Muscle of back (tissue), 13 donors: ENCODE measurements at places on chromosomes 2 and 18. TPM values are rescaled to one million over a fixed set of nuclear protein-coding genes. Genes with fewer than 3 reads are reported as not detected.

DNA sequence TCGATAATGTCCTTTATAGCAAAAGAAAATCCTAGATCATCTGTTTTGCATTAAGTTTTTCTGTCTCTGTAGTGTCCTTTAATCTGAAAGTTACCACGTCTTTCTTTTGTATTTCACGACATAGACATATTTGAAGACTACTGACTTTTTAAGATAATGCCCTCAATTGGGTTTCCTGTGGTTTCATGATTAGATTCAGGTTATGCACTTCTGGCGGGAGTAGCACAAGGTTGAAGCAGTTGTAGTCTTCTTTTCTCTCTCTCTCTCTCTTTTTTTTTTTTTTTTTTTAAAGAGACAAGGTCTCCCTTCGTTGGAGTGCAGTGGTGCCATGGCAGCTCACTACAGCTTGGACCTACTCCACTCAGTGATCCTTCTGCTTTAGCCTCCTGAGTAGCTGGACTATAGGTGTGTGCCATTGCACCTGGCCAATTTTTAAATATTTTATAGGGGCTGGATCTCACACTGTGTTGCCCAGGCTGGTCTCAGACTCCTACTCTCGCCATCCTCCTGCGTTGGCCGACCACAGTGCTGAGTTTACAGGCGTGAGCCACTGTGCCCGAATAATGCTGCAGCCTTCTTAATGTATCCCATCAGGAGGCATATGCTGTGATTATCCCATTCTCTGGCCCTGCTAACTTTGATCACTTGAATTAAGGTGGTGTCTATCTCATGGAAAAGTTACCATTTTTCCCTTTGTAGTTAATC lies 3.9 kb downstream of the INPP4A start:
- no peak for DNase-seq

GRCh38 chr2:31987454-31988220 lies 23.2 kb downstream of the MEMO1 start:
- no peak for DNase-seq

DNA sequence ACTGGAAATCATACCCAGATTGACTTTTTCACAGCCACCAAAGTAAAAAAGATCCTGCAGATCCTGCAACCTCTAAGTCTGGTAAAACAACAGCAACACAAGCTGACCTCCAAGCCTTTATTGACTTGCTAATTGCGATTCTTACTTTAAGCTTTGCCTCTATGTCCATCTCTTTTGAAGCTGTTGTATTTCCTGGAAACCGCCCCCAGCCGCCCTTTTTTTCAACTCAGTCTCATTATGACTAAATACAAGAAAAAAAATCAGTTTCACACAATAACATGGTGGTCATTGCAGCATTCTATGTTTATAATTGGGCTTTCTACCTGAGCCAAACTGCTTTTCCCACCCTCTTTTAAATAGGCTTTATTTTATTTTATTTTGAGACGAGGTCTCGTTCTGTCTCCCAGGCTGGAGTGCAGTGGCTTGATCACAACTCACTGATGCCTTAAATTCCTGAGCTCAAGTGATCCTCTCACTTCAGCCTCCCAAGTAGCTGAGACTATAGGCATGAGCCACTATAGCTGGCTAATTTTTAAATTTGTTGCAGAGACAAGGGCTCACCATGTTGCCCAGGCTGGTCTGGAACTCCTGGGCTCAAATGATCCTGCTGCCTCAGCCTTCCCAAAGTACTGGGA lies 76.2 kb downstream of the MOGAT1 start:
- no peak for DNase-seq

MOGAT1 gene
- not detected for polyA plus RNA-seq

CRYGC gene
- polyA plus RNA-seq, result not detected

- DNase-seq, result no peak
These were observed 854.0 kb upstream of the LRRTM1 start for GRCh38 chr2:81158505-81158904.
